ENCODE measurements at places on chromosomes 16 and 17. TPM values are rescaled to one million over a fixed set of nuclear protein-coding genes. Genes with fewer than 3 reads are reported as not detected.

The NPB gene
- 0.47 TPM for total RNA-seq

The TAT gene
- total RNA-seq, result not detected

The FAM83G gene
- 7.1 TPM for total RNA-seq

The USP36 gene
- 87.8 TPM for total RNA-seq

The PERCC1 gene
- total RNA-seq, result 0.57 TPM

The ZNF469 gene
- 1.2 TPM for total RNA-seq

- H3K4me1 ChIP-seq, result peaks cover 4% of the 10 kb centered on the region
- H3K27ac ChIP-seq, result no peak overlapping the region
- no peaks in the 10 kb centered on the region for H3K36me3 ChIP-seq
- H3K27me3 ChIP-seq, result no peaks in the 10 kb centered on the region
- no peak for DNase-seq
- H3K4me3 ChIP-seq, result no peak overlapping the region
These were observed 11.9 kb upstream of the RASD1 start for GRCh38 chr17:17508019-17508535.

- peaks cover 7% of the 10 kb centered on the region for H3K36me3 ChIP-seq
- DNase-seq, result no peak
- no peak overlapping the region for H3K4me3 ChIP-seq
- H3K4me1 ChIP-seq, result peaks cover 15% of the 10 kb centered on the region
These were observed 17.9 kb downstream of the KPNA2 start for GRCh38 chr17:68053231-68054013.

DNA sequence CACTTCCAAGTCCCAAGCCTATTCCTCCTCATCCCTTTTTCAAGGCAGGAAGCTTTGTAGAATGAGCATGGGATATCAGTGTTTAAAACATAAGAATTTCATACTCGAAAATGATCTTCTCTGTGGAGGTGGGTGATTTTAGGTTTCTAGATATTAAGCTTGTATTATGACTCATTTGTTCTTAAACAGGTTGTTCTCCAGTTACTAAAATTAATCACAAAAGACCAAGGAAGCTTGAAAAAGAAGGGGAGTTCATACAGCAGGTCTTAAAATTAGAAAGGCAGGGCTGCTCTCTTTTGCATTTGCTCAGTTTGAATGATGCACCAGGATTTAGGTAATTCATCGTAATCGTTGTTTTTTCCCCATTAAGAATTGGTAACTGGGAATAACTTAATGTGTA, 208.7 kb downstream of the PRKCA start:
- no peak overlapping the region for H3K27ac ChIP-seq
- H3K36me3 ChIP-seq, result peaks cover 27% of the 10 kb centered on the region
- no peak overlapping the region for H3K4me3 ChIP-seq
- H3K27me3 ChIP-seq, result no peaks in the 10 kb centered on the region

- peak within 1 kb of the TSS; percentile 19 for H3K4me3 ChIP-seq
- H3K27me3 ChIP-seq, result peaks cover 73% of the 10 kb centered on the region
- H3K27ac ChIP-seq, result no peak within 1 kb of the TSS
- H3K36me3 ChIP-seq, result no peaks in the 10 kb centered on the region
These were observed at the start of gene SHISA9 for GRCh38 chr16:12901597-12902461. SHISA9 (plus strand) TSS chr16:12901598.

- DNase-seq, result no peak
- H3K4me3 ChIP-seq, result no peak overlapping the region
- peaks cover 17% of the 10 kb centered on the region for H3K27me3 ChIP-seq
- no peak overlapping the region for H3K27ac ChIP-seq
- no peaks in the 10 kb centered on the region for H3K36me3 ChIP-seq
These were observed 93.9 kb downstream of the C17orf67 start for GRCh38 chr17:56739776-56740175.

- no peaks in the 10 kb centered on the region for H3K27me3 ChIP-seq
- no peak overlapping the region for H3K27ac ChIP-seq
- peaks cover 24% of the 10 kb centered on the region for H3K4me1 ChIP-seq
- DNase-seq, result peak; percentile 84
These were observed 7.8 kb upstream of the RNF213 start for GRCh38 chr17:80252871-80253270.

DNA sequence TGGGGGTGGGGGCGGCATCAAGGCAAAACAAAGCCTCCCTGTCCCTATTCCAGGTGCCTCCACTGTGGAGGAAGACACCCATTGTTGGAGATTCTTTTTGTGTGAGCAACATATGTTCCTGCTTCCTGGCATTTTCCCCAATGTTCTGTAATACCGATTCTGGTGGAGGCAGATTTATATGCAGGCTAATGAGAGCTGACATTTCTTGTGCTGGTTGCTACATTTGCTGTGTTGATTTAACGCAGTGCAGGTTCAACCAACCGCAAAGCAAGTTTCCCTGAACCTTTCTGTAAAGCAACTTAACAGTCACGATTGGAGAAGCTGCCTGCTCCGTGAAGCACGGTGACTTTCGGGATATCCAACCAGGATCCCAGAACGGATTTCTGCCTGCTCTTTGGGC, 260.5 kb downstream of the CBLN1 start:
- DNase-seq, result no peak
- H3K27me3 ChIP-seq, result no peaks in the 10 kb centered on the region
- H3K4me3 ChIP-seq, result no peak overlapping the region
- no peaks in the 10 kb centered on the region for H3K36me3 ChIP-seq
- H3K4me1 ChIP-seq, result no peaks in the 10 kb centered on the region

GRCh38 chr16:85341972-85342695, 229.9 kb upstream of the CIBAR2 start:
- no peak for DNase-seq
- H3K27me3 ChIP-seq, result no peaks in the 10 kb centered on the region

DNA sequence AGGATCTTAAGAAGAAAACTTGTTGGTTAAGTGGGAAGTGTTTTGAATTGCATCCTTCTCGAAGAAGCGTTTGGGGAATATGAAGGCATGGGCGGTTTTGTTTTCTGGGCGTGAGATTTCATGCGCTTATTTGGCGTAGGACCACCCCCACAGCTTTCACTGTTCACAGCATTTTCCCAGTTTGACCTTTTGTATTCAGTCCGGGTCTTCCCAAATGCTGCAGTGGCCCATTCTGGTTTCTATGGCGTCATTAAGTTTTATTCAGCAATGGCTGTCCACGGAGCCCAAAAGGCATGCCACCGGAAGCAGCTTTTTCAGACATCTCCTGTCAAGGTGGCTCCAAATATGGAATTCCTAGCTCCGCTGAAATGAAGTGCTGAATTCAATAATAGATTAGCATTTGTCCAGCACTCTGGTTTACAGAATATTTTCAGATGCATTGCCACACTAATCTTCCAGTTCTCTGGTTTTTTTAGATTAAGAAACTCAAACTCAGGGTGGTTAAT, 90.6 kb upstream of the FBXO47 start:
- H3K4me1 ChIP-seq, result peaks cover 5% of the 10 kb centered on the region
- H3K36me3 ChIP-seq, result no peaks in the 10 kb centered on the region
- DNase-seq, result no peak

Measured in activated naive CD8-positive, alpha-beta T cell treated with anti-CD3 and anti-CD28 coated beads, Interleukin-2, amount 10 ng/mL, durations not matched to agents 7 days and 5 days (primary cell).